ENCODE measurements at places on chromosomes 5 and 9.

GRCh38 chr9:134399435-134400056, 73.3 kb downstream of the RXRA start:
- no peak for DNase-seq

DNA sequence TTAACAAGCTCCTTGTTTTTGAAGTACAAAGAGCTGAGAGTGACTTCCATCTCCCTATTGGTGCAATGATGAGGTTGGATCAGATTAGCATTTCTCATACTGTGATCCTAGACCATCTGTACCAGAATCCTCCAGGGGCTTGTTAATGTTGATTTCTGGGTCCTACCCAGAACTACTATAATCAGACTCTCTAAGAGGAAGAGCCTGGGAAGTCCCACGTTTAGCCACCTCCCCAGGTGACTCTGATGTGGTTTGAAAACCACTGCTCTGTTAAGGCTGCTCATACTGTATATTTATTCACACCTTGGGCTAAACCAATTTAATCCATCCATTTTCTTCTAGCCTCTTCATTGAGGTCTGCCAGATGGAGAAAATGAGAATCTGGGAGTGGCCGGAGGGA, 49.6 kb upstream of the SMIM32 start:
- no peak for DNase-seq

DNA sequence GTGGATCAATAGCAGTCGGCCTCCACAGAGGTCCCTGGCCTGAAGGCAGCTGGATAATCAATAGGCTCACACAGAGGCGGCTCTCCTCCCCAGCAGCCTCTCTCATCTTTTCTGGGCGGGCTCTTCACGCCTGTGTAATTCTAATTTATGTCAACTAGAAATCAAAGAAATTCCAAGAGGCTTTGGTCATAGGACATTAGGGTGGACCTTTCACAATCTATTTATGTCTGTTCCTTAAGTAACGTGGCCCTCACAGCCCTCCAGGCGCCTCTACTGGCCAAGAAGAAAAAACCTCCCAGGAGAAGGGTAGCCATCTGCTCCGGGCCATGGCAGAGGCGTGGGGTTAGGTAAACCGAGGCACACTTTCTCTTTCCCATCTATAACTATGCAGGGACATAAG, 205.1 kb upstream of the EFNA5 start:
- no peak for DNase-seq

GRCh38 chr5:34045023-34045422, 2.0 kb upstream of the C1QTNF3 start:
- DNase-seq = no peak

All from PC-9 (cell line).